ENCODE measurements at places on chromosomes 2 and 18.

- no peak for DNase-seq
These were observed 93.5 kb upstream of the SLC14A2 start for GRCh38 chr18:45521777-45522176.

DNA sequence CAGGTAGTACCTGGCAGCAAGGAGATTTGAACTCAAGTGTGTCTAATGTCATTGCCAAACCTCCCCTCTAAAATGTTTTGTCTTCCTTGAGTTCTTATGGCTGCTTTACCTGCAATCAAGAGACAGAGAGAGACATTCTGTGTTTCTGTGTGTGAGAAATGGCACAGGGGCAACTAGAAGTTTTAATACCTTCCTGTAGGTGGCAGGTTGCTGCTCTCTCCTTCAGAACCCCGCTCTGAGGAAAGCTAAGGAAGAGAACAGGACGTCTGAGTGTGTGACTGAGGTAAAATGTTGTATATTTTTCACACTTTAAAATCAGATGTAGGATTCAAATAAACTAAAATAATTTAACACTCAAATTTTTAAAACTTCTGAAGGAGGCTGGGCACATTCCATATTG is 19.2 kb downstream of the DTNA start:
- peak; percentile 49 for DNase-seq

DNA sequence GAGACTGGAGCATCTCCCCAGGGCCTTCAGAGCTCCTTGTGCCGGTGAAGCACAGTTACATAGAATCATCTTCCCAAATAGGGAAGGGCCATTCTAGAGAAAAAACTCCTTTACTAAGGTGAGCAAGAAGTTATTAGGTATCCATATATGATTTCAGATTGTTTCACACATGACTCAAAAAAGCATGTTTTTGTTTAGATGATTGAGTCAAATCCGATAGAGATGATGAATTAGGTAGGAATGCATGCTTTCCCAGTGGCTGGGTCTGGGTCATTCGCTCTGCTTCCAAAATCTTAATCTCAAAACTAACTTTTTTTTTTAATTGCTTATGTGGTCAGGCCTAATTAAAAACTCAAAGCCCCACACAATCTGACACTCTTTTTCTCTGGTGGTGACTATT is 3.8 kb downstream of the NT5C1B start:
- DNase-seq = no peak

- no peak for DNase-seq
These were observed 372.2 kb downstream of the NYAP2 start for GRCh38 chr2:225771701-225772100.

- no peak for DNase-seq
These were observed 473.9 kb downstream of the BCL11A start for GRCh38 chr2:60079562-60079961.

GRCh38 chr2:193847991-193848390 is 1653.3 kb upstream of the TMEFF2 start:
- DNase-seq = no peak

DNA sequence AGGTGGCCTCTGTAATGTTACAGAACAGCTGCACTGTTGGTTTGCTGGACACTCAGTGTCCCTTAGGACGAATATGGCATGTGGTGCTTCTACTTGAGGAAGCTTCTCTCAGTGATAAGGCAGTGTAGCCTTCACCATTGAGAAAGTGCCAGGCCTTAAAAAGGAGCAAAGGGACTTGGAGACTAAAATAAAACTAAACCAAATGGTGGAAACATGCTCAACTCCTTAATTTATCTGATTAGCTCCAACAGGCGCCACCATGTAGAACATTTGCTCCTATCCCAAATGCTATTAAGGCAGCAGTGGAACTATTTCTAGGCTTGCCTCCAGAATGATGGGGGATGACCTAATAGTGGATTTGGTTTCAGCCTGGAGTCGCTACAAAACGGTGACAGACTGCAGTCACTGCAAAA is 77.5 kb upstream of the MYL1 start:
- DNase-seq = no peak

DNA sequence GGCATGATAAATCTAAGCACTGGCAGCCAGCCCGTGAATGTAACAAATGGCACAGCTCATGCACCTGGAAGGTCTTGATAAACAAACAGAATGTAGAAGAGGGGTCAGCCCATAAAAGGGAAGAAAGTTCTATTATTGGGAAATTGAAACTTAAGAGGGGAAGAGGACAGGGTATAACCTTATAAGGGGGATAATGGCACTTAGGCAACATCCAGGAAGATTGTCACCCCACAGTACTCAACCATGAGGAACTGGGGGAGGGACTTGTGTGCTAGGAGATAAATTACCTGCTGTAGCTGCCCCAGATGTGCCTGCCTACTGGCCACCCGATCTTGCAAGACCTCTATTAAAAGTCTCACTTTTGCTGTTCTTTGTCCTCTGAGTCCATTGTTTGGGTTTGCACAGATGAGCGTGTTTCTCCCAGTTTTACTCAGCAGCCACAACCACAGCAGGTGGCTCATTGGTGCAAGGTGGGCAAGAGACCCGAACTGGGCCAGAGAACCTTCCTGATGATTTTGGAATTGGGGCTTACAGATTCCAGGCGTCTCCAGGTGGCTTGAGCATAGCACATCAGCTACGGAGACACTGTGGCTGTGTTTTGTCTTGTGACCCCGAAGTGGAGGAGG is 79.0 kb upstream of the TAF1B start:
- DNase-seq = no peak

DNA sequence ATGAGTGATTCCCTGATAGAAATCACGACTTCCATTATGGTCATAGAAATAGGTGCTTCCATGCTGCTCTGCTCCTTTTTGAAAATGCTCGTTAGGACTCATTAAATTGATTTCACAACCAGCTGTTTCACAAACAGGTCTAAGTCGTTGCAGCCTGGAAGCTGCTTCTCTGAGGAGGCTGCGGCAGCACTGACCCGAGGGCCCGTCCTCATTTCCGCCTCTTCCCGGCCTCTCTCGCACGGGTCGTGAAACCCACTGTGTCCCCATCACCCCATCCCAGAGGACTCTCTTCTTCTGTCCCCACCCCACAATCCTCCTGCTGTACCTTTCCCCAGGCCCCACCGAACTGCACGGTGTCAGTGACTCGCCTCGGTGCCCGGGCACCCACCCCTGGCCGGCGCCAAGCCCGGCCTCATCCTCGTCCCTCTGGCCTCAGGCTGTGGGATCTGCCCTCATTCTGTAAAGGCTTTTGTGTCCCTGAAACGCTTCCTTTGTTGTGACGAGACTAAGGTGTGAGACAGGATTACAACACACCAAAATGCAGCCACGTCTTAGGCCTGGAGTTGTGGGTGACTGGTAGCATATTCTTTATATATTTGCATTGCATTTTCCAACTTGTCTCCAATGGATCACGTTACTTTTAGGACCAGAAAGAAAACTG is 112.7 kb upstream of the CTDP1 start:
- no peak for DNase-seq

DNA sequence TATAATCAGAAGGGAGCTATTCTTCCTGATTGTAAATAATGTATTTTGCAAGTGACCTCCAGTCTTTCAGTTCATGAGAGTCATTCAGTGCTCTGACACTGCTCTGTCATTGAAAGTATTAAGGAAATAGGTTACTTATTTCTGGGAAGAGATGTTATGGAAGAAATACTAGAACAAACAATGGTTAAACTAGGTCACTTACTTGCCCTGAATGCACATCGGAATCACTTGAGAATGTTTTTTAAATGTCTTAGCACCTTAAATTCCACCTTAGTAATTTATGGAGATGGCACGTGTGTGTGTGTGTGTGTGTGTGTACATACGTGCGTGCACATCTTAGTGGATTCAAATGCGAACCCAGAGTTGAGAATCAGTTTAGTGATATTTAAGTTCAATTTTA is 126.6 kb upstream of the KCNH7 start:
- DNase-seq = no peak

- no peak for DNase-seq
These were observed 48.0 kb downstream of the ZNF407 start for GRCh38 chr18:74645679-74646078.

DNA sequence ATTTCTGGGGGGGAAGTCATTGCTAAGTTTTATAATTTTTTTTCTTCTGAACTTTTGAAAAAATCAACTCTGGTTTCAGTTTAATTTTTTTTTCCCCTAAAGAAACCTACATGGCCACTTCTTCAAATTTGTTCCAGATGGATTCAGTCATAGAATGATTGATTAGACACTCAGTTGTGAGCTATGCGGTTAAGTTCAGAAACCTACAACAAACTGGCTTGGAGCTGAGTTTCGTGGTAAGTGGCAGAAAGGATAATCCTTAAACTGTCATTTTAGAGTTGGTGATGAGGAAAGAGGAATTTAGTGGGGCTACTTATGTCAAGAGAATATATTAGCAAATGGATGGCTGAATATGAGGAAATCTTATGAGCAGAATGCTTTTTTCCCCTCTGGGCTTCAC is 23.7 kb downstream of the EFEMP1 start:
- DNase-seq = no peak

- DNase-seq = no peak
These were observed 96.2 kb upstream of the CTAGE1 start for GRCh38 chr18:22513721-22514481.

DNA sequence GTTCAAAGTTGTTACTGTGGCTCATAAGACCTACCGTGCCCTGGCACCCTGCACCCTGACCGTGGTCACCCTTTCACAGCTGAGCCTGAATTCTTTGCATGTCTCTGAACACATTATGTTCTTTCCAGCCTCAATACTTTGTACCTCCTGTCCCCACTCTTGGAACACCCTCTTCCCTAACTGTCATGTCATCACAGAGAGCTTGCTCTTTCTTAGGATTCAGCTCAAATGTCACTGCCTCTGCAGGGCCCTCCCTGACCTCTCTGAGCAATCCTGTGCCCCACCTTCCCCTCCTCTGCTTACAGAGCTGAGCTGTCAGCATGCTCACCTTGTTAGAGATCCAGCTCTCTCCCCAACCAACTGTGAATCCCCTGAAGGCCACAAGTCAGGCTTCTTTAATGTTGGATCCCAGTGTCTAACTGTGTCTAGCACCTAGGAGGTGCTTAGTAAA is 15.0 kb downstream of the PRKAG3 start:
- DNase-seq = no peak

- DNase-seq = no peak
These were observed 1.9 kb upstream of the SPOPL start for GRCh38 chr2:138499684-138500083.

- no peak for DNase-seq
These were observed 22.5 kb downstream of the KIF1A start for GRCh38 chr2:240797500-240797895.

GRCh38 chr2:136384531-136385303 is 266.8 kb upstream of the CXCR4 start:
- peak; percentile 58 for DNase-seq

GRCh38 chr2:240137596-240138253 is 1.6 kb upstream of the COPS9 start:
- no peak for DNase-seq

- DNase-seq = no peak
These were observed 42.4 kb downstream of the TMEM237 start for GRCh38 chr2:201600906-201601305.

GRCh38 chr2:46438794-46439193 is 40.6 kb upstream of the TMEM247 start:
- DNase-seq = no peak
